T-helper 17 cell (primary cell): ENCODE measurements at places on chromosomes 16 and 17.

DNA sequence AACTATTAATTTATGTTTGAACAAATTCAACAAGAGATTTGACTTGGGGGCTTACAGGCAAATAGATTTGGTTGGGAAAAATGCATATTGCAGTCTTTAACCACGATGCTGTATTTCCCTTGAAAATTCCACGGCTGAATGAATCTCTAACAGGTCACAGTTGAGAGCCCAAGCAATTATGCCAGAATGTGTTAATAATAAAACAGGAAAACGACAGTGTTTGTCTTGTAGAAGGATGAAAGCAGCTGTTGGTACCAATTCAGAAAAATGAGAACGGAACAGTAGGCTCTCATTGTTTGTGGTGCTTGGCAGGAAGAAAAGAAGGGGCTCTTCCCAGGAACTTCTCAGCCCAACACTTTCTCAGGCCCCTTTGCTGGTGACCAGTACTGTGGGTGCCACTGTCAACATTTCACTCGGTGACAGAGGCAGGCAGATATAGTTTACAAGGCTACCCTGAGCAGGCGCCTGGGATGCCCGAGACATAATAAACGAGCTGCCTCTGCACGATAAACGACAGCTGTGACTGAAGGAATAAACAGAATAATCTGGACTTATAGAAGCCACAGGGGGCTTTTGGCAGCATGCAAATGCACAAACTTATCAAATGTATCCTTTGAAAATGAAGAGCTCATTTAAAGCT, 387.1 kb downstream of the HS3ST4 start:
- DNase-seq: no peak
- no peaks in the 10 kb centered on the region for H3K36me3 ChIP-seq
- no peaks in the 10 kb centered on the region for H3K4me1 ChIP-seq
- peaks cover 19% of the 10 kb centered on the region for H3K27me3 ChIP-seq
- no peak overlapping the region for H3K4me3 ChIP-seq

GRCh38 chr17:78736526-78737079, 45.5 kb downstream of the CYTH1 start:
- H3K4me3 ChIP-seq: peak overlapping the region; percentile 97
- peaks cover 13% of the 10 kb centered on the region for H3K36me3 ChIP-seq
- H3K27ac ChIP-seq: peak overlapping the region; percentile 99
- H3K4me1 ChIP-seq: peaks cover 78% of the 10 kb centered on the region

DNA sequence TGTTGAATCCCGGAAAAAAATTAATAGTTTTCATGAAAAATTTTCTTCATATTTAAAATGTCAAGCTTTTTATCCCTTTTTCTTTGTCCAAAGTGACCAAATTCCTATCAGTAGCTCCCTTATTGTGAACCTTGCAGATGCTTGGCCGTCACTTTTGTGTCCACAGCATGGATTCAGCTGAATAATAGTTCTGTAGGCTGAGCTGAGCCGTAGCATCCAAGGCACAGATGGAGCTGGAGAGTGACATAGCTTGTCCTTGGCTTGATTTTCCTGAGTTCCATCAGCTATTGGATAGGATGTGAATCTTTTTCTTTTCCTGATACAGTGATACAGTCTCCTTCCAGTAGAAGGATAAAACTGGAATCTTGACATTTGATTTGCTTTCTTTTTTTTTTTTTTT, 3.6 kb downstream of the NUP85 start:
- no peaks in the 10 kb centered on the region for H3K27me3 ChIP-seq
- peaks cover 15% of the 10 kb centered on the region for H3K4me1 ChIP-seq
- no peak for DNase-seq
- peaks cover 3% of the 10 kb centered on the region for H3K36me3 ChIP-seq

DNA sequence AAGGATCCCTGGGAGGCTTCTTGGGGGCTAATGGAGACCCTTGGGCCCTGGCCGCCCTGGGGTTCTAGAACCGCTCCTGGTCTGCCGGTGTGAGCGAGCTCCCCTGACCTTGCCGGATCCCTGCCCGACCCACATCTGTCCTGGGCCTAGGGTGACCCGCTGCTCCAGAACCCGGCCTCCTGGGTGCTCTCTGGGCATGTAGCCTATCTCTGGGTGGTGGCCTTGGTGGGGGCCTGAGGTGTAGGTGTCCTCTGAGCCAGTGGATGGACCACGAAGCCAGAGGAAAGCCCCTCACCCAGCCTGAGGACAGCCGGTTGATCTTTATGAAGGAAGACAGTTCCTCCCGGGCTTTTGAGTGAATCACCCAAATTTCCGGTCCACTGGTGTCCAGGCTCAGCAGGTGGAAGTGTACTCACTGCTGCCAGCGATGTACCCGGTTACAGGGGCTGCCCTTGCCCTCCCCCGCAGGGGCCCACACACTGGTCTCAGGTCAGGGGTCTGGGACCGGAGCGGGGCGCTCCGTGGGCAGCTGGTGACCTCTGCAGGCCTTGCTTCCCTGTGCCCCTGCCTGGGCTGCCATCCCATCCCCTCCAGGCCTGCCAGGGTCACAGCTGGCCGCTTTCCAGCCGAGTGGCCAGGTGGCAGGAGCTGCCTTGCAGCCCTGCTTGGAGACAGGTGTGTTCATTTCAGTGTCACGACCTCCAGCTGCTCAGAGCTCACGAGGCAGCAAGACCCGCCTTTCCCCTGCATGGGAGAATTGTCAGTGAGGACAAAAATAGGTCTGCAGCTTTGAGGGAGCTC, 10.5 kb upstream of the GSE1 start:
- no peaks in the 10 kb centered on the region for H3K36me3 ChIP-seq
- peaks cover 7% of the 10 kb centered on the region for H3K4me1 ChIP-seq
- peak overlapping the region; percentile 29 for H3K27ac ChIP-seq
- no peak for DNase-seq
- no peaks in the 10 kb centered on the region for H3K27me3 ChIP-seq

DNA sequence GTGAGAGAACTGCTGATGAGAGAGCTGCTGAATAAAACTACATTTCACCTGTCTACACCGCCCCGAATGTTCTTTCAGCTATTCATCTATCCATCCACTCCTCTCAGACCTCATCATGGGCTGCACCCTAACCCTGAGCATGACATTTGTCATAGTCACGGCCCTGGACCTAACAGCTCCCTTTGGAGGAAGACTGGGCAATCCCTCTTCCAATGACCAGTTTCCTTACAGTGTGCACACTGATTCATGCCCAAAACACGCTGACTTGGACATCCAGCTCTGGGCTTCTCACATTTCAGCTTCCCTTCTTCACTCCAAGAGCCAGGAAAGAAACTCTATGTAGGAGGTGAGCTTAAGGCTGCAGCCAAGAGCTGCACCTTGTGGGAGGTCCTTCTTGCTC, 41.8 kb upstream of the ARL4D start:
- H3K27me3 ChIP-seq: no peaks in the 10 kb centered on the region
- DNase-seq: no peak
- H3K4me3 ChIP-seq: no peak overlapping the region
- H3K27ac ChIP-seq: no peak overlapping the region
- no peaks in the 10 kb centered on the region for H3K36me3 ChIP-seq

DNA sequence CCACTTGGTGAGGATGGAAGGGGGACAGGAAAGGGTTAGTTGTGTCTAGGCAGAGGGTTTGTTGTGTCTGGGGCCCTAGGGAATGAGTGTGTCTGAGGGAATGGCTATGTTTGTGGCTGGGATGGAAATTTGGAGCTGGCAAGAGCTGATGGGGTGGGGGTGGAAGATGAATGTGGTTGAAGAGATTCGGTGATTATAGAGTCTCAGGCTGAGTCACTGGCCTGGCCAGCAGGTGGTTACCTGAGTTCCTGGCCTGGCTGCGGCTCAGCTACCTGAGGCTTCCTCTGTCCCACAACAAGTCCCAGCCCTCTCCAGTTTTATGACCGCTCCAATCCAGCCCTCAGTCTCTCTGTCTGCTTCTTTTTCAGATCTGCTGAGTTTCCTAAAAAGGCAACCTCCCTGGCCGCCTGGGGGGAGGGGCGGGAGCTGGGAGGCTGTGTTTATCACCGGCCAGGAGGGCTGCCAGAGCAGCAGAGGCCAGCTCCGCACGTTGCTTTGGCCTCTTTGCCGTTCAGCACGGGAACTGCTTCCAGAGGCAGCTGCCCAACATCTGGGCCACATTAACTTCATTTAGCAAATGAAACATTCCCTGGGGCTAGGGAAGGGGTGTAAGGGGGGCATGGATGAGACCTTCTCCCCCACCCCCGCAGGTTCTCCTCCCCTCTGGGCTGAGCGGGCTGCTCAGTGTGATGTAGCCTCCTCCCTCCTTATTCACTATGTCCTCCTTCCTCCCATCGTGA, 21.8 kb downstream of the ITGB3 start:
- H3K4me1 ChIP-seq: peaks cover 4% of the 10 kb centered on the region
- DNase-seq: no peak
- no peak overlapping the region for H3K4me3 ChIP-seq
- peaks cover 3% of the 10 kb centered on the region for H3K36me3 ChIP-seq
- H3K27me3 ChIP-seq: peaks cover 24% of the 10 kb centered on the region

- H3K27me3 ChIP-seq: no peaks in the 10 kb centered on the region
- H3K4me3 ChIP-seq: no peak overlapping the region
- H3K27ac ChIP-seq: no peak overlapping the region
- H3K4me1 ChIP-seq: peaks cover under 1% of the 10 kb centered on the region
- H3K36me3 ChIP-seq: no peaks in the 10 kb centered on the region
Observed at GRCh38 chr17:61309362-61310256, 90.0 kb upstream of the TBX2 start.

- H3K27me3 ChIP-seq: peaks cover 23% of the 10 kb centered on the region
- H3K36me3 ChIP-seq: peaks cover 1% of the 10 kb centered on the region
- DNase-seq: no peak
- H3K27ac ChIP-seq: no peak overlapping the region
Observed at GRCh38 chr16:87160701-87161337, 156.4 kb downstream of the C16orf95 start.

DNA sequence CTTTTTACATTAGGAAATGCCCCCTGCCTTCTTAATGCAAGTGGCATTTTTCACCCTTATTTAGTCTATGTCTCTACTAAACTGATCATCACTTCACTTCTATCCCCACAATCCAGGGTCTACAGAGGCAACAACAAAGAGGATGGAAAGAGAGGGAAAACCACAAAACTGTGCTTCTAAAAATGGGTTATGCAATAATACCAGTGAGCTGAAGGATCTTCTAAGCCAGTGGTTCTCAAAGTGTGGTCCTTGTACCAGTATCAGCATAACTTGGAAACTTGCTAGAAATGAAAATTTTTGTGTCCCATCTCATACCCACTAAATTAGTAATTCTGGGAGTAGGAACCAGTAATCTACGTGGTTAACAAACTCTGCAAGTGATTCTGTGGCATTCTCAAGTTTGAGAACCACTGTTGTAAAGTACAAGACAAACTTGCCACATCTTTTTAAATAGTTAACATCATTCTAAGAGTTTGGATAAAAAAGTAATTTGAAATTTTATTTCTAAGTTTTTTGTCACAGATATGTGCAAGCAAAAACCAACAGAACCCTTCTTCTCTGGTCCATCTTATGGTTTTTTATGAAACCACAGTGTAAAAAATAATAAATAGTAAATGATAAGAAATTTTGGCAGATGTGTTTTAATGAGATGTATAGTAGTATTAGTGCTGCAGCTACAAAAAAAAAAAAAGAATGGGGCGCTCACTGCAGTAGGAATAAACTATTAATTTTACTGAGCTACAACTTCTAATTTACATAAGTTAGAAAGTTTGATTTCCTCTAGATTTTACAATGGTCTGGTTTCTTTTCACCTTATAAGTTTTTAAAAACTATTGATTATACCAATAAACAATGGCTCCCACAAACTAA, 16.2 kb downstream of the CDC27 start:
- no peak for DNase-seq
- no peak overlapping the region for H3K27ac ChIP-seq
- no peaks in the 10 kb centered on the region for H3K27me3 ChIP-seq
- H3K4me1 ChIP-seq: peaks cover 15% of the 10 kb centered on the region
- no peak overlapping the region for H3K4me3 ChIP-seq

DNA sequence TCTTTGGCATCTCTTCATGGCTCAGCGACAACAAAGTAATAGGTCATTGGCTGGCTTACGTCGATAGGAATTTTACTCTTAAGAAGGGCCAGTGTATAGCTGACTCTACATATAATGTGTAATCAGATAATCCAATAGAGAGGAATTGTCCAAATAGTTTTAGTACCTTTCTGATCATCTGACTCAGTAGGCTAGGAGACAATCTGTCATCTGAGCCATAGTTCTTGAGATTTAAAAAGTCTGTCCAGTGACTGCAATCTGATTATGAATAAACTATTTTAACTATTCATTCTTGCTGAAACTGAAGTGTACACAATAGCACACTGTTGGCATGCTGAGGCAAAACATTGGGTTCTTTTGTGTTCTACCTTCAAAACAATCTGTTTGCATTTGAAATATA, 21.4 kb upstream of the NOL11 start:
- H3K36me3 ChIP-seq: peaks cover 5% of the 10 kb centered on the region
- no peak overlapping the region for H3K4me3 ChIP-seq
- H3K27ac ChIP-seq: no peak overlapping the region
- H3K4me1 ChIP-seq: peaks cover 4% of the 10 kb centered on the region
- no peak for DNase-seq
- no peaks in the 10 kb centered on the region for H3K27me3 ChIP-seq

DNA sequence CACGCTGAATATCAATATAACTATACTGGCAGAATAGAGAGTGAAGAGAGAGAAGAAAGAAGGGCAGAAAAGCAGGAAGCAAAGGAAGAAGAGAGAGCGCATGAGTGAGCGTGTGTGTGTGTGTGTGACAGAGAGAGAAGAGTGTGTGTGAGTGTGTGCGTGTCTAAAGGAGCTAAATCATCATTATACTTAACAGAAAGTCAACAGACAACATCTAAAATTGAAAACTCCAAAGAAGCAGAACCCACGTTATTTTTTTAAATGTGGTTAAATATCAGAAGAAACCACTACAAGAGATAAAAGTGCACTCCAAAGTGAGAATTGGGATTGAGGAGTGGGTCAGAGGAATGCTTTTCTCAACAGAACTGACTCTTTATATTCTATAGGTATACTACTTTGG, 77.2 kb downstream of the BRIP1 start:
- H3K36me3 ChIP-seq: no peaks in the 10 kb centered on the region
- H3K27me3 ChIP-seq: no peaks in the 10 kb centered on the region
- DNase-seq: no peak
- H3K27ac ChIP-seq: no peak overlapping the region
- peaks cover 2% of the 10 kb centered on the region for H3K4me1 ChIP-seq

- no peak for DNase-seq
- H3K4me1 ChIP-seq: peaks cover 48% of the 10 kb centered on the region
- no peak overlapping the region for H3K27ac ChIP-seq
Observed at GRCh38 chr17:63987221-63988126, 10.7 kb upstream of the PRR29 start.

- H3K27me3 ChIP-seq: no peaks in the 10 kb centered on the region
- peaks cover 6% of the 10 kb centered on the region for H3K4me1 ChIP-seq
- no peaks in the 10 kb centered on the region for H3K36me3 ChIP-seq
- H3K4me3 ChIP-seq: no peak overlapping the region
- DNase-seq: no peak
- no peak overlapping the region for H3K27ac ChIP-seq
Observed at GRCh38 chr17:17704931-17705330, 23.7 kb downstream of the RAI1 start.

DNA sequence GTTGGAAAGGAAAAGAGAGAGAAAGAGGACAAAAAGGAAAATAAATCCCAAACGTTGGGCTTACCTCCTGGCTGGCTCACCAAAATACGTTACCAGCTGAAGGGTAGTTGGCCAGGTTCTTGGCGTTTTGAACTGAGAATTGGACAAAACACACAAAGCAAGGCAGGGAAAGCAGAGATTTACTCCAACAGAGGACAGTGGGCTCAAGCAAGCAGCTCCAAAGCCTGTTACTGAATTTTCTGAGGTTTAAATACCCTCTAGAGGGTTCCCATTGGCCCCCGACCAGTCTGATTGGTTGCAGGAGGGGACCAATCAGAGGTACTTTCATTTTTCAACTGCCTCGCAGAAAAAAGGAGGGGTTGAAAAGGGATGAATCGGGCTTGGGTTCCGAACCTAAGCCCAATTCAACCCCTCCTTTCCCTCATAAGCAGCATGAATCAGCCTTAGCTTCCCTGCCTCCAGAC, 55.6 kb upstream of the ALOX12 start:
- peak overlapping the region; percentile 31 for H3K4me3 ChIP-seq
- H3K36me3 ChIP-seq: peaks cover 2% of the 10 kb centered on the region
- H3K4me1 ChIP-seq: peaks cover 9% of the 10 kb centered on the region
